ENCODE measurements at places on chromosomes 2 and 18.

DNA sequence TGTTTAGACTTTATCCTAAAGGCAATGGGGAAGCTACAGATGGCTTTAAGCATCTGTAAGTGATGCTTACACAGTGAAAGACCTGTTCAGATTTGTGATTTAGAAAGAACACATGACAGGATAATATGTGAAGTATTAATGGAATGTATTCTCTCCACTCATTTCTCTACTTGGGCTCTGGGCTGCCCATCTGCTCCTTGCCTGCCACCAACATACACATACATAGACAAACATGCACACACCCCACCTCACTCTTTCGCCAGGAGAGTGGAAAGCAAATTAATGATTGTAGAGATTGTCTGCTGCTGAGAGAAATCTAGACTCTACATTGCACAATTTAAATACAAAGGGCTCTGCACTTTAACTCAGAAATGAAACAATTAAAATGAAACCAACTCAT lies 61.0 kb upstream of the NFE2L2 start:
- DNase-seq = peak; percentile 52

GRCh38 chr18:77131100-77131651 lies 1.4 kb downstream of the MBP start:
- peak; percentile 24 for DNase-seq

DNA sequence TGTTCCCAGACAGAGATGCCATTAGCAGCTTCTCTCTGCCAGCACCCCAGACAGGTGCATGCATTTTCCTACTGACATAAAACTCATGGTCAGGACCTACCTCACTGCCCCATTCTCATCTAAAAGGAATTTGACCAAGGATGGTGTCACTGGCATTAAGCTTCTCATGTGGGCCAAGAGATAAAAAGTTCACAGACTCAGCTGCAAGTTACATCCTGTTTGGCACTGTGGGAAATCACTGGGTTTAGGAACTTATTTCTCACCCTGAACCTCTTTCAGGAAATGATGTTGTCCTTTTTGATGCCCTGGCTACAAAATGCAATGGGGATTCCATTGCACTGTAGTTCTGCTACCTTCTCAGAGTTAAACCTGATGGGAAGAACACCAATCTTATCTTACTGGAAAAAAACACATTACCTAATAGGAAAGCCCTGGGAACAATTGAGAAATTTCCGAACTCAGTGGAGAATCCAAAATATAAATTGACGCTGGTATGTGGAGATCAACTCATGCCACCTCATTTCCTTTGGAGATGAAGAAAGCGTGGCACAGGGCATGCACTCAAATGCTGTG lies 252.1 kb upstream of the COPS8 start:
- DNase-seq = no peak

DNA sequence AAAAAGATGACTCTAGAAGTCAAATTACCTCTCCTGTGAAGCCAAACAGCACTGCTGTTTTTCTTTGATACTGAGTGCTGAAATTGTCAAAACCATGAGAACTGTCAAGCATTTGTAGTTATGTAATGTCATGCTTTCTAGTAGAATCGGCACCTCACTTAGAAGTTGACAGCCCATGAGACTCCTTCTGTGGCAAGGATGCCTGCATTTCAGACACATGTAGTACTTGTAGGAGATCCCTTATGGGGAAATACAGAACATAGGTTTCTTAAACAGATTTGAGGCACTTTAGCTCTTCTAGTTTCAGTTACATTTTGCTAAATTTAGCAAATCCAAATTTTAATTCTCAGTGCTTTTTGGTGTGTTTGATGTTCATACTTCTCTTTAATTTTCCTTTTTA lies 15.7 kb downstream of the ZNF407 start:
- no peak for DNase-seq

- DNase-seq = no peak
Observed at GRCh38 chr18:68842951-68843350, 45.1 kb downstream of the CCDC102B start.

- peak; percentile 73 for DNase-seq
Observed at GRCh38 chr2:109637749-109638570, 23.8 kb downstream of the SOWAHC start.

GRCh38 chr18:73805991-73806390 lies 341.6 kb downstream of the FBXO15 start:
- no peak for DNase-seq

- no peak for DNase-seq
Observed at GRCh38 chr2:229273006-229273722, 2.1 kb upstream of the PID1 start.

GRCh38 chr2:63047321-63048279 lies 3.0 kb upstream of the OTX1 start:
- DNase-seq = no peak

GRCh38 chr18:64807560-64807959 lies 658.7 kb upstream of the LINC00305 start:
- DNase-seq = no peak

DNA sequence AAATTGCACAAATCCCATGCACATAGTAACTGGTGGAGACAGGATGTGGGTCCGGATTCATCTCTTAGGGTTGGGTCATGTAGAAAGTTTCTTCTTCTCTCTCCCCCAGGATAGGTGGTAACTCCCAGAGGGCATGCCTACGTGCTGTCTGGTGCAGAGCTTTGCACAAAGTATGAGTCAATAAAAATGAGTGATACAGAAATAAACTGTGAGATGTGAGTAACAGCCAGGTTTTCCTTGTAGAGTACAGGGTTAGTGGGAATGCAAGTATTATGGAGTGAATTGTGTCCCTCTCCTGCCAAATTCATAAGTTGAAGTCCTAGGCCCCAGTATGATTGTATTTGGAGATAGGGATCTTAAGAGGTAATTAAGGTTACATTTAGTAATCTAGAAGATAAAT lies 289.4 kb downstream of the ALK start:
- DNase-seq = no peak

DNA sequence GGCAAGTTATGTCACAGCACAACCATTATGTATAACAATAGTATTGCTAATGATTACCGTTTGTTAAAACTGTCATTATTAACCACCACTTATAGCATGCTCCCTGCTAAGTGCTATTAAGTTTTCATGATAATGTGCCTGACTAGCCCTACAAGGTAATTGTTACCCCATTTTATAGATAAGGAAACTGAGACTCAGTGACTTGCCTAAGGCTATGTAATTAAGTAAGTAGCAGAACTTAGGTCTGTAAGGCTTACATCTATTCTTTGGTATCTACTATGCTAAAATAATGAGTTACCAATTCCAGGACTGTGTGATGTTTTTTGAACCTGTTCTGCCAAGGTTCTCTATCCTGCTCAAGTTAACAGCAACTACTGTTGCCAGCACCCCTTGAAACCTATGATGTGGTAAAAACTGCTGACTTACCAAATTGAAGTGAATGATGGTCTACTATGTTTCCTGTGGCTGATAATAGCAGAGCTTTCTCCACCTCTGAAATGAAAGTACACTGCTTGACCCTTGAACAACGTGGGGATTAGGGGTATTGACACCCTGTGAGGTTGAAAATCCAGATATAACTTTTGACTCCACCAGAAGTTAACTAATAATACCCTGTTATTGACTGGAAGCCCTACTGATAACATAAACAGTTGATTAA lies 18.2 kb downstream of the ACVR2A start:
- DNase-seq = no peak

DNA sequence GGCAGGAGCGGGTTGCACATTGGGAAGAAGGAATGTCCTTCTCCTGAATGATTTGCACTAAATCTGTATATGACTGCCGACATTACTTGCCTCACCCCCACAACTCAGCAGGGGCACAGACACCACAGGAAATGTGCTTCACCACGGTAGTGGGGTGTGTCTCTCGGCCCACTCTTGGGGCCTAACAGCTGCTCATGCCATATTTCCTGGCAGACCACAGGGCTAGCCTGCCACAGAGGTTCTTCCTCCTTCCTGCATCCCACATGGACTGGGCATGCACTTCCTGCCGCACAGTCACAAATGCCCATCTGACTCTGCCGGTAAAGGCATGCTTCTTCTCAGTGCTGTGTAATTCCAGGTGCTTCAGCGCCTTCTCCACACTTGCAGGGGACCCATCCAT lies 10.3 kb upstream of the PAPOLG start:
- no peak for DNase-seq

DNA sequence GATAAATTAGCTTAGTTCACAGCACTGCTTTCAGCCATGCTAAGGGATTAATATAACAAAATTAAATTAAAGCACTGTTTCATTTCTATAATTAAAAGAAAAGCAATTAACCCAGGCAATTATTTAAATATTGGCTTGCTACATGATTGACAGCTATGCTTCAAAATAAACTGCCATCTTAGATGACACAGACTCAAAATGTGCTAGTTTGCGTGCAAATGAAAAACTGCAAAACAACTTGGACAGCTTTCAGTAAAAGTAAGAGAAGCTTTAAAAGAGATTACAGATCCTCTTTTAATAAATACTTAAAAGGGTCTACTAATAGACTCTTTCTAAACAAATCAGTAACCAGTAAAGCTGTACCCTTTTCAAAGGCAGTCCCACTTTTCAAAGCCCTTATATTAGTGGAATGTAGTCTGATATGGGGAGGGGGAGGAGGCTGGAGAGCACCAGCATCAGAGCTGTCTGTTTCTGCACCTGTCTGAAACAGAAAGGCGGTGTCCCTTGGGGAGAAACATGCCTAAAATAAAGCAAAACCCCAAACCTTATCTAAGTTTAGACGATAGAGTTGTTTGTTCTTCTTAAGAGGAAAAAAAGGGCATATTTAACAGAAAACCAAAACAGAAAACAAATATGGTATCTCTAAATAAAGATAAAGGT lies 20.8 kb downstream of the EIF2AK3 start:
- DNase-seq = no peak

- no peak for DNase-seq
Observed at GRCh38 chr2:102421890-102422759, 835 bp upstream of the IL18RAP start.

DNA sequence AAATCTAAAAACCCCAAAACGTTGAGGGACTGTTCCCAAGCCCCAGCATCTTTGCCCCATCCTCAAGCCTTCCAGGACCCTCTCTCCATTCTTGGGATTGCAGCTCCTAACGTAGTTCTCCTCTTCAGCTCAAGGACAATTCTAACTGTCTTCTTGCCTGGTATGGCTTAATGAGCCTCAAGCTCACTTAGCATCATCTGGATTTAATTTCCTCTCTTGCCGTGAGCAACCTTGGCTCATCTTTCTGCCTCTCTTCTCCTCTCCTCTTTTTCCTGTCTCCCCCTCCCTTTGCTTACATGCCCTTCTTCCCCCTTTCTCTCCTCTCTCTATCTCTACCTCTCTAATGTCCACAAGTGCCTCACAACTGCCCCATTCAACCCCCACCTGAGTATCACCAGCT lies 44.2 kb downstream of the TACR1 start:
- peak; percentile 48 for DNase-seq

- no peak for DNase-seq
Observed at GRCh38 chr2:120245520-120246332, 6.9 kb upstream of the RALB start.

- no peak for DNase-seq
Observed at GRCh38 chr2:168033966-168034365, 213.4 kb downstream of the STK39 start.

DNA sequence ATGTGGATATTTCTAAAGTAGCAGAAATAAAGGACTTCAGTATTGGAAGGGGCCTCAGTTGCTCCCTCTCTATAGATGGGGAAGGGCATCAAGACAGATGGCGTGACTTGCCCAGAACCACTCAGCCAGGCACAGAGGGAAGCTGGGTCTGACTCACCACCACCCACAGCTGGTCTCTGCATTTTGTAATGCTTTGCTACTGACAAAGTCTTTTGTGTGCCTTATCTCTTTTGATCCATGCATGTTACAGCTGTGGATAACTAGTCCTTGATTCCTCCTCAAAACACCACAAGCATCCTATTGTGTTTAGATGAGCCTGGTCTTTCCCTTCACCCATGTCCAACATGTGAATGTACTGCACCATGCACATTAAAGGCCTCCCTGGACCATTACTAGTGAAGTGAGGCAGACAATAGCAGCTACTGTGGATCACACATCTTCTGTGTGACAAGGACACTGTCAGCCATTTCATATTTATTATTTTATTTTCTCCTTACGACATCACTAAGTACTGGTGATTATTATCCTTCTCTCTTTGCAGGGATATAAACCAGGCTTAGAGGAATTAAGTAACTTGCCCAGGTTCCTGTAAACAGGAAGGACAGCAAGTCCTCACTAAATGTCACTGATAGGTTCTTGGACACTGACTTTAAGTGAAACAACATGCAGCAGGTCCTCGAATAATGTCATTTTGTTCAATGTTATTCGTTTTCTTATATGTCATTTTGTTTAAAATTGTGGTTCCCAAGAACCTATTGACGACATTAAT lies 29.6 kb upstream of the IL37 start:
- no peak for DNase-seq

DNA sequence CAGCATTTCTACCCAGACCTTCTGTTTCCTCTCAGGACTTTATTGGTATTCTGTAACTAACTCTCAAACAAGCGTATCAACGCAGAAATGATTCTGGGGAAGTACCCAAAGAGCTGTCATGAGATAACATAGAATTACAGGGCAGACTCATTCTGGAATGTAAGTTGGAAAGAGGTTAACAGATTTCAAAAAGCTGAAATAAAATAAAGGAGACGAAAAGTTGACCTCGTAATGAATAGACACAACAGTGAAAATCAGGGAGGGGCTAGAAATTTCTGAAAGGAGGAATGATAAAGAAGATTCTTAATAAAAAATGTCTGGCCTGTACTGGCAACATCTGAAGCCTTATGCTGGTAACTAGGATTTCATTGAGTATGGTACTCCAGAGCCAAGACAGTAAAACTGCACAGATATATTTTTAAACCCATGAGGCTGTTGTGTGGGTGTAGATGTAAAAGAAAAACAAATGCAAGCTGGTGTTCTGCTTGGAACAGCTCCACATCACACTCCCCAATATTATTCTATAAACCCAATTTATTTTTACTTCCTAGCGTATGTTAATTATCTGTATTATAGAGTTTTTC lies 23.9 kb downstream of the RBMS1 start:
- no peak for DNase-seq

DNA sequence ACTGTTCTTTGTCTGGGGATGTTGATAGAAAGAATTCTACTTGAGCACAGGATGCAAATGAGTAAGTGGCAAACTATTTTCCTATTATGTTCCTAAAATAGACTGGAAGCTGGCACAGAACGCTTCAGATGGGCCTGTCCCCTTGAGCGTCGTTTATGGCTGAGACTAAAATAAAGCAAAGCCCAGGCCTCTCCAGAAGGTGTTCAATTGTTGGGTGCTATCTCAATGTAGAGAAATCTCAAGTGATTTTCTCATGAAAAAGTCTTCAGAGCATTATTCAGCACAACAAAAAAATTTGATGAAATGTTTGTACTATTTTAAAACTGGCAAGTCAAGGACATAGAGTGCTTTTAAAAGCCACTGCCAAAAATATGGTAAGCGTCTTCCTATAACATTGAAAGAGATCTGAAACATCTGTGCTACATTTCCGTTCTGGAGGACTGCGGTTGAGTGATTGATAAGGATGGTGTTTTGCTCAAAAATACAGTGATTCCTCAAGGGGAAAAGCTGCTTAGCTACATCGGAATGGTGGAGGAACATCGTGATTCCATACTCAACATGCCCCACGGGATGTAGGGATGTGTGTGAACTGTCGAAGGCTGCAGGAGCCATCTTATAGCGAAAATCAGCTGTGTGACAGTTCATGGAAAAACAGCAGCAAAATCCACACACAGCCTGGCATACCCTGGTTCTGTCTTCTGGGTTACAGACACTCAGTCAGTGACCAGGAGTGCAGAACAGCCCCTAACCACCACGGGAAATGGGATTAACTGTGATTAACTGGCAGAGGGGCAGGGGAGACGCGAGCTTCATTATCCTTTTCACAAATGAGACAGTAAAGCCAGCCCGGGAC lies 10.4 kb upstream of the LRRFIP1 start:
- DNase-seq = peak; percentile 79

- DNase-seq = no peak
Observed at GRCh38 chr2:28449488-28450395, 46.1 kb upstream of the PLB1 start.
